CD8-positive, alpha-beta T cell (primary cell): ENCODE measurements at places on chromosomes 2 and 18. TPM values are rescaled to one million over a fixed set of nuclear protein-coding genes. Genes with fewer than 3 reads are reported as not detected.

Gene PLGLB1
- 1.7 TPM for total RNA-seq

Gene UGT1A1
- not detected for total RNA-seq

Gene DPP4
- total RNA-seq: 15.4 TPM

Gene CIB4
- total RNA-seq: not detected

Gene CDH2
- total RNA-seq: not detected

- peak; percentile 3 for DNase-seq
Observed at GRCh38 chr2:169221745-169222369, 140.5 kb downstream of the LRP2 start.

DNA sequence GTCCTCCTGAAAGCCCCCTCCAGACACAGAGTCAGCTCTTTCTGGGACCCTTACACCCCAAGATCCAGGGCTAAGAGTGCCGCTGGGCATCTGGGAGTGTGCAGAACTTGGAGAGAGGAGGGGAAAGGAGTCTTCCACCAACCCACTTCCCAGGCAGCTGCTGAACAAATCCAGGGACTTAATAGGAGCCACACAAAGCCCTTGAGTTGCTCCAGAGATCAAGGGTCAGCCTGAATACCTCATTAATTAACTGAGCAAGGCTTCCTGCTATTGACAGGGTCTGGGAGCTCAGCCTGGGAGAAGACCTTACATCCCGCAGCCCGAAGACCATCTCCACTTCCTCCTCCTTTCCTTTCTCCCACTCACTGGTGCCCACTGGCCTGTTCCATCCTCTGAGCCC, 108.3 kb downstream of the CELF4 start:
- no peak for DNase-seq

DNA sequence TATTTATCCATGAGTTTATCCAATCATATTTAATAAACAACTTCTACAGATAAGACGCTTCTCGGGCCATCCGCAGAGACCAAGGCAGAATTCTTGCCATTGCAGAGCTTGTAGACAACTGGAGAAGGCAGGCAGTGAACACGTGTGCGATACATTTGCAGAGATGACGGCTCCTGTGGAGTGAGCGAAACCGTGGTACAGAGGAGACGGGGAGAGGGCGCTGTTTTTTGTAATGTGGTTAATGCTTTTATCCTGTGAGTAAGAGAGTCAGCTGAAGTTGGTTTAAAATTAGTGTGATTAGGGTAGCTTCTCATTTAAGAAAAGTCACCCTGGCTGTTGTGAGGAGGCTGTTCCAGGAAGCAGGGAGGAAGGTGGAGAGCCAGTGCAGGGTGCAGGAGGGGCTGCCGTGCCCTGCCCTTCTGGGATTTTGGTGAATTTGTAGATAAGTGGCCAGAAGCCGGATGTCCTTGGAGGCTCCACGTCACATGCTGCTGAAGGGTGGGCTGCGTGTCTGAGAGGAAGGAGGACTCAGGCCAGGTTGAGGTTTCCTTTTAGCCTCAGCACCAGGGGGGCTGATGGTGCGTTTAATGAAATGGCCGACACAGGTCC, 151.4 kb downstream of the SNTG2 start:
- no peak for DNase-seq

DNA sequence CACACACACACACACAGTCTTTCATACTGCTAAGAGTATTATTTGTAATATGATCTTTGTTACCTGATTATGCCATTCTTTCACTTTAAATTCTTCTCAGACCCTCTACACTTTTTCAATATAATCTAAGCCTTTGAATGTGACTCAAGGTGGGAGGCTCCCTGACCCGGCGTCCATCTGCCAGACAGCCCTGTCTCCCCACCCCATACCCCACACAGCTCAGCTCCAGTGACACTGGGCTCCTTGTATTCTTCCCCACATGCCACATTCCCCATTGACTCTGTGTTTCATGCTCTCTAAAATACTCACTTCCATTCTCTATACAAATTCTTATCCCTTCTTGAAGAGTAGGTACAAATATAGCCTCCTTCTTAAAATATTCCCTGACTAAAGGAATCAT, 442.2 kb downstream of the TGIF1 start:
- DNase-seq: no peak

DNA sequence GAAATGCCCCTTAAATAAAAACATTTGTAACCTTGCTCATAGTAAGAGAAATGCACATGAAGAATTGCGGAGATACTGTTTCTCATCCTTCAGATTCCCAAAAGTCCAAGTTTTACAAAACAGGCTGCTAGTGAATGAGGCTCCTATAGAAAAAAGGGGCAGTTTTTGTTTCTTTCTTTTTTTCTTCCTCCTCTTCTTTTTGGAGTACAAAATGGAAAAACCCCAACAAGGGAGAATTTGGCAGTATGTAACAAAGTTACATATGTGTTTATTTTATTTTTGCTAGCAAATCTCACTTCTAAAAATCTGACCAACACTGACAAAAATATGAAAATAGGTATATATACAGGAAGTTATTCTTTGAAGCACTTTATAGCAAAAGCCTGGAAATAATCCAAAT, 7.1 kb upstream of the BAZ2B start:
- DNase-seq: no peak

GRCh38 chr2:71705171-71705960, 252.0 kb downstream of the DYSF start:
- DNase-seq: no peak
